Neural crest cell (in vitro differentiated cells): ENCODE measurements at places on chromosomes 4 and X. TPM values are rescaled to one million over a fixed set of nuclear protein-coding genes. Genes with fewer than 3 reads are reported as not detected.

- no peaks in the 10 kb centered on the region for H3K27me3 ChIP-seq
- H3K36me3 ChIP-seq: no peaks in the 10 kb centered on the region
- no peak overlapping the region for H3K4me3 ChIP-seq
- H3K27ac ChIP-seq: no peak overlapping the region
- no peaks in the 10 kb centered on the region for H3K4me1 ChIP-seq
Observed at GRCh38 chr4:79597266-79597665, 189.2 kb upstream of the GK2 start.

DNA sequence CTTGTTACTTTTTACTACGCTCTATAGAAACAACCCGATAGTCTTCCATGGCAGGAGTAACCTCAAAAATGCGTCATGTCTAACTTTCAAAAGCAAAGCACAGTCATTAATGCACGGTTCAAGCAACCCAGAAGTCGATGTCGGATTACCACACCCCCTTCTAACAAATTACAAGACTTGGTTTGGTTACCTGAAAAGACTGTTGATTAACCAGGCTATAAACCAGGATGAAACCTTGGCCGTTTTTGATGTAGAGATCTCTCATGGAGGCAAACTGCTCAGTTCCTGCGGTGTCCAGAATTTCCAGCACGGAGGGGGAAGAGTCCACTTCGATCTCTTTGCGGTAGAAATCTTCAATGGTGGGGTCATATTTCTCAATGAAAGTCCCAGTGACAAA, 2.4 kb downstream of the RAP2C start:
- H3K4me1 ChIP-seq: peaks cover 55% of the 10 kb centered on the region
- H3K36me3 ChIP-seq: peaks cover 5% of the 10 kb centered on the region
- H3K27me3 ChIP-seq: peaks cover 4% of the 10 kb centered on the region

GRCh38 chrX:71216485-71216884, 6.5 kb upstream of the GJB1 start:
- H3K36me3 ChIP-seq: no peaks in the 10 kb centered on the region
- no peak for DNase-seq
- H3K27ac ChIP-seq: no peak overlapping the region
- H3K4me3 ChIP-seq: no peak overlapping the region
- peaks cover 14% of the 10 kb centered on the region for H3K4me1 ChIP-seq

GRCh38 chr4:39714166-39714565, 16.2 kb downstream of the UBE2K start:
- peaks cover 17% of the 10 kb centered on the region for H3K4me1 ChIP-seq
- DNase-seq: no peak
- H3K4me3 ChIP-seq: no peak overlapping the region
- no peaks in the 10 kb centered on the region for H3K27me3 ChIP-seq

GRCh38 chr4:139324620-139325019, 22.3 kb upstream of the NDUFC1 start:
- peaks cover 10% of the 10 kb centered on the region for H3K4me1 ChIP-seq
- H3K27ac ChIP-seq: no peak overlapping the region
- H3K36me3 ChIP-seq: peaks cover 19% of the 10 kb centered on the region

GRCh38 chr4:153204247-153204671, at the start of gene TRIM2:
Gene TRIM2 (plus strand): TSS chr4:153204443. CDS start chr4:153204531, 88 bp downstream.
- H3K27ac ChIP-seq: peak within 1 kb of the TSS; percentile 2
- peak; percentile 61 for DNase-seq
- no peaks in the 10 kb centered on the region for H3K36me3 ChIP-seq
- H3K4me1 ChIP-seq: peaks cover 52% of the 10 kb centered on the region
- peak within 1 kb of the TSS; percentile 87 for H3K4me3 ChIP-seq

DNA sequence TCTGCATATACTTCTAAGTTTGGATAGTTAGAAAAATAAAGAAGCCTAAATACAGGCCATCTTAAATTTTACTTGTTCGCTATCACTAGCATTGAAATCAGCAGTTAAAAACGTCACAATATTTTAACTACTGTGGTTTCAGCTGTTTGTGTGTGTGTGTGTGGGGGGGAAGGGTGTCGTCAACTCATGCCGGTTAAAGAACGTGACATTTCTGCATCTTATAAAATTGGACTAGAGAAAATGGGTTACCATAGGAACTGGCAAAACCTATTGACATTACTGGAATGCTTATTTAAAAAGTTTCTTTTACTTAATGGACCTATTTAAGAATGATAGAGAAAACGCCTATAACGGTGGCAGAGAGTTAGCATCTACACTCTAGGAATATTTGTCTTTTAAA, 1.2 kb upstream of the CNKSR2 start:
- H3K4me1 ChIP-seq: peaks cover 25% of the 10 kb centered on the region
- DNase-seq: no peak
- peak overlapping the region; percentile 88 for H3K4me3 ChIP-seq
- no peaks in the 10 kb centered on the region for H3K36me3 ChIP-seq

DNA sequence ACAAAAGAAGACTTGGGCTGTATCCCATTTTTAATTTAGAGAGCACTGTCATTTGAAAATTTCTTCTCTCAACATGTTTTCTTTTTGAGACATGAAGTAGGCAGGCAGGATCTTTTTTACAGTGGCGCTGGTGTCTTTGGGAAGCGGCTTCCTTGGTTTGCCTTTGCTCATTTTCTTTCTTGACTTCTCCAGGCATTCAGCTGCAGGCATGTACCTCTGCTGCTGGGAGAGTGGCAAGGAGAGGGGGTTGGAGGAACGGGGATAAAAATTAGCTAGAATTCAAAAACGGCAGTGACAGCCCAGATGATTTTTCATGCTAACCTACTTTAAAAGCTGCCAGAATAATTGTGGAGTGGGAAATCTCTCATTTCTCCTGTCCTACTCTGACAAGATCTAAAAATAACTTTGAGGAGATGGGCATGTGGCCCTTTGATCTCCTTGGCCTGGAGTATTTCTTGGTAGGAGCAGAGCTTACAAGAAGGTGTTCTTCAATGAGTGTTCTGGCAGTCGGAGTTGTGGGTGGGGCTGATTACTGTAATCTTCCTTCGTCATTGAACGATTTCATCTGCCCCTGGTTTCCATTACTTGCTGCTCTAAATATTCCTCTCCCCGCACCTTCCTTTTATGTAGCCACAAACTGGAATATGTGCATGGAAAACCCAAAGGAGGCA, 54.8 kb downstream of the TBL1X start:
- DNase-seq: no peak
- peaks cover 34% of the 10 kb centered on the region for H3K4me1 ChIP-seq
- no peak overlapping the region for H3K4me3 ChIP-seq
- peaks cover 9% of the 10 kb centered on the region for H3K36me3 ChIP-seq
- H3K27me3 ChIP-seq: no peaks in the 10 kb centered on the region
- no peak overlapping the region for H3K27ac ChIP-seq

- H3K27me3 ChIP-seq: no peaks in the 10 kb centered on the region
- peaks cover 11% of the 10 kb centered on the region for H3K36me3 ChIP-seq
- DNase-seq: no peak
- no peak overlapping the region for H3K4me3 ChIP-seq
Observed at GRCh38 chrX:118530219-118530911, 34.8 kb downstream of the DOCK11 start.

GRCh38 chr4:66564901-66565651, 894.8 kb upstream of the EPHA5 start:
- no peaks in the 10 kb centered on the region for H3K27me3 ChIP-seq
- DNase-seq: no peak
- no peak overlapping the region for H3K27ac ChIP-seq
- H3K4me1 ChIP-seq: peaks cover 4% of the 10 kb centered on the region
- no peaks in the 10 kb centered on the region for H3K36me3 ChIP-seq
- H3K4me3 ChIP-seq: no peak overlapping the region

- H3K4me1 ChIP-seq: peaks cover 22% of the 10 kb centered on the region
- no peak for DNase-seq
- H3K27me3 ChIP-seq: peaks cover 2% of the 10 kb centered on the region
- H3K36me3 ChIP-seq: no peaks in the 10 kb centered on the region
- no peak overlapping the region for H3K27ac ChIP-seq
Observed at GRCh38 chrX:133970076-133970475, 15.3 kb downstream of the GPC3 start.

GRCh38 chr4:61514991-61515390, 314.9 kb downstream of the ADGRL3 start:
- no peak overlapping the region for H3K27ac ChIP-seq
- no peak overlapping the region for H3K4me3 ChIP-seq
- H3K27me3 ChIP-seq: no peaks in the 10 kb centered on the region
- no peak for DNase-seq

DNA sequence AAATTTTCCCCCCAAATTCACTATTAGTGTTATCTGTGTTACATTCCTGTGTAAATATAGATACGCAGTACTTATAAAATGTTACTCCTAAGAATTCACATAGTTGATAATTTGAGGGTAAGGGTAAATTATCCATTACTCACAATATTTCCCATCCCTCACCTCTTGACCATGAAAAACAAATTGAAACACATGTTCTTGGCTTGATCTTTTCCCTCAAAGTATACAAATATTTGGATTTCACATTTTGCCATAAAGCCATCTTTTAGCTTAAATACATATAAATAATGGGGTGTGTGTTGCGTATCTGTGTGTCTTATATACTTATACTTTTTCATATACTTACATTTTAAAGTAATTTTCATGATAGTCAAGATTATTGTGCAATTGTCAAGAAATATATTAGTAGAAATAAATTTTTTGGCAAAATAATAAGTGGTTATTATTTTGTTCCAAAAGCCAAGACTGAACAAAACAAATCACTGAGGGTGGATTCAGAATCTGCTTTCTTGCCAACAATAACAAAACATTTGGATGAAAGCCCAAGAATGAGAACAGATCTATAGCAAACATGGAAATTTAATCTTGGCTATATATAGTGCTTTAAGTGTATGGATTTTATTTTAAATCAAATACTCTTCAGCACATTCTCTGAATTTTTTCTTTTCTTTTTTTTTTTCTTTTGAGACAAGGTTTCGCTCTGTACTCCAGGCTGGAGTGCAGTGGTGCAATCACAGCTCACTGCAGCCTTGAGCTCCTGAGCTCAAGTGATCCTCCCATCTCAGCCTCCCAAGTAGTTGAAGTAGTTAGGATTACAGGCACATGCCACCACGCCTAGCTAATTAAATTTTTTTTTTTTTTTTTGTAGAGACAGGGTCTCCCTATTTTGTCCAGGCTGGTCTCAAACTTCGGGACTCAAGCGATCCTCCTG, 48.5 kb upstream of the PRSS48 start:
- DNase-seq: no peak
- H3K4me3 ChIP-seq: no peak overlapping the region
- H3K4me1 ChIP-seq: peaks cover 31% of the 10 kb centered on the region
- H3K27ac ChIP-seq: no peak overlapping the region
- no peaks in the 10 kb centered on the region for H3K27me3 ChIP-seq

DNA sequence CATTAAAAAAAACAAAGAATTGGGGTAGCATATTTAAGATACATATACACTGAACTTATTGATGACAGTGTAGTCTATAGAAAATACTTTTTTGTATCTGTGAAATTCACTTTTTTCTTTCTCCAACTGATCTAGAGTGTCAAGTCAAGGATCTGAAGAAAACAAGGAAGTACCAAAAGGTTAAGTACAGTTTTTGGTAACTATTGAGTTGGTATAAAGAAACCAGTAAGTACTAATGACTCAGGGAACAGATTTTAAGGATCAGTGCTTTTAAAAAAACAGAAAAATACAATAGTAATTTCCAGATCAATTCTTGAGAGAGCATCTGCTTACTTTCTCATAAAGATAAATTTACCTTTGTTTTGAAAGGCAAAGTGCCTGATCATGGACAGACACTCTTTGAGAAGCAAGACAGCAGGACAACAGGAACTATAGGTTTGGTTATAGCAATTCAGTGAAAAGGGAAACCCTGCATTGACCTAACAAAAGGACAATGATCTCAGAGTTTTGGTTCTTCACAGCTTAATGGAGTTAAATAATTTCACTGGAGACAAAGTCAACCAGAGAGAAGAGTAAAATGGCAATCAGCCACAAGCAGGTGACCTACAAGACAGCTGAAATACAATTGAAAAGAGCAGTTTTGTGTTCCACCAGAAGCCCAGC, 23.4 kb downstream of the TRMT10A start:
- no peak for DNase-seq
- H3K4me1 ChIP-seq: no peaks in the 10 kb centered on the region
- H3K4me3 ChIP-seq: no peak overlapping the region
- no peaks in the 10 kb centered on the region for H3K27me3 ChIP-seq
- H3K27ac ChIP-seq: no peak overlapping the region

The GATA1 gene
- not detected in 2 replicates for total RNA-seq

The FBXW7 gene
- total RNA-seq: 33.4 and 42.4 TPM in 2 replicates

The NAP1L2 gene
- 7.2 and 7.3 TPM in 2 replicates for total RNA-seq

The ANK2 gene
- 55.6 and 58.3 TPM in 2 replicates for total RNA-seq
